ENCODE measurements at places on chromosomes 7 and 10. TPM values are rescaled to one million over a fixed set of nuclear protein-coding genes. Genes with fewer than 3 reads are reported as not detected.

DNA sequence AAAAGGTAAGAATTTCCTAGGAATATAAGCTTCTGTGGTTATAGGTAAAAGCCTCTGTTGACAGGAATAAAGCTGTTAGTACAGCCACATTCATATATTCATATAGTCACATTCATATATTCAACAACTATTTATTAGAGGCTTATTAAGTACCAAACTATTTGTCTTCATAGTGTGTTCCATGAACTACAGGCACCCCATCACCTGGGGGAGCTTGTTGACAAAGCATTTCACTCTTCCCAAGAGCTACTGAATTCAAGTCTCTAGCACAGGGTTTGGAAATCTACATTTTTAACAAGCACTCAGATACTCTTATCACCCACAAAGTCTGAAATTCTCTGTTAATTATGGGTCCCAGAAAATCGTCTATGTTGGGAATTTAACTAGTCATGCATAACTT lies 110.6 kb downstream of the RNLS start:
- H3K4me3 ChIP-seq, result no peak overlapping the region
- H3K27me3 ChIP-seq, result no peaks in the 10 kb centered on the region
- no peaks in the 10 kb centered on the region for H3K36me3 ChIP-seq
- DNase-seq, result no peak

- H3K36me3 ChIP-seq, result peaks cover 23% of the 10 kb centered on the region
- DNase-seq, result no peak
- no peaks in the 10 kb centered on the region for H3K4me1 ChIP-seq
- no peaks in the 10 kb centered on the region for H3K27me3 ChIP-seq
These were observed 172.6 kb downstream of the TPST1 start for GRCh38 chr7:66377714-66378113.

GRCh38 chr7:18623389-18623788 lies 127.8 kb downstream of the HDAC9 start:
- no peak for DNase-seq
- H3K27ac ChIP-seq, result no peak overlapping the region
- H3K4me3 ChIP-seq, result no peak overlapping the region
- H3K36me3 ChIP-seq, result no peaks in the 10 kb centered on the region

The CYP3A7 gene
- total RNA-seq, result not detected

- no peak for DNase-seq
- no peaks in the 10 kb centered on the region for H3K4me1 ChIP-seq
- H3K4me3 ChIP-seq, result no peak overlapping the region
- peaks cover 31% of the 10 kb centered on the region for H3K36me3 ChIP-seq
- no peak overlapping the region for H3K27ac ChIP-seq
These were observed 28.9 kb upstream of the DDC start for GRCh38 chr7:50594136-50594535.

DNA sequence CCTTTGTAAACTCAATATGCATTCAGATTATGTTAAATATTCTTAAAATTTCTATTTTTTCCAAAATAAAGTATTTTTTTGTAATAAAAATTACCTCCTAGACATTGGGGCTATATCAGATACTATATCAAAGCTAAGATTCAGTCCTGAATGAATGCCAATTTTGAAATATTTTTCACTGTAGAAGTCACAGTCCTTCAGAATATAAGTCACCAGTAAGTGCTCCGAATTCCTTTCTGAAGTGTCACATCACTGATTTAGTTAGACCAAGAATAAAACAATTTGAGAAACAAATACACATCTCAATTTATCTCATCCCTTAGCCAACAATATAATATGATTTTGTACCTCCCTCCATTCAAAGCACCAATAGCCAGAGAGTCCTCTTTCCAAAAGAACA lies 33.9 kb upstream of the GSAP start:
- H3K27ac ChIP-seq, result no peak overlapping the region
- H3K4me1 ChIP-seq, result peaks cover 9% of the 10 kb centered on the region
- H3K27me3 ChIP-seq, result no peaks in the 10 kb centered on the region
- H3K4me3 ChIP-seq, result no peak overlapping the region

DNA sequence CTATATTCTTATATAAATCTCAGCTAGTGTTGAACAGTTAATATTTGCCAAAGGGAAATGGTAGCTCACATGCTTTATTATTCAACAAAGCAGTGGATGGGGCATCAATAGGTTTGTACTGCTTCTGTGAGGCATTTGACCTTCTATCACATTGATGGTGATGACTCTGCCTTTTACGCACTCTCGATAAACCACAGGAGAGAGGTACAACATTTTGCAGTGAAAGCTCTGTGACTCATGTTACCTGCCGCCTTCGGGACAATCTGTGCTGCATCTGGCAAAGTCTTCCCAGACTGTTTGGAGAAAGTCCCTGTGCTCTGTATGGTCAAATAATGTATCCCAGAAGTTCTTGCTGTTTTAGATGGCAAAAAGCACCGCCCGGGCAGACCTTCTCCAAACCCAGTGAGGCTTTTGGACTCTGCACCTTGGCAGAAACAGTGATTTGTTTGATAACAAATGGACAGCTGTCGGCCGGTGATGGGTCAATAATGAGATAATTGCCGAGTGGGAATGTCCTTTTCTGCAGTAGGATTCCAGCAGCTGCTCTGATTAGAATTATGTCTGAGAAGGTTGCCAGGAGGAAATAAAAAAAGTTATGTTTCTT lies 61.0 kb downstream of the PLPP4 start:
- H3K27ac ChIP-seq, result no peak overlapping the region
- H3K4me3 ChIP-seq, result no peak overlapping the region

DNA sequence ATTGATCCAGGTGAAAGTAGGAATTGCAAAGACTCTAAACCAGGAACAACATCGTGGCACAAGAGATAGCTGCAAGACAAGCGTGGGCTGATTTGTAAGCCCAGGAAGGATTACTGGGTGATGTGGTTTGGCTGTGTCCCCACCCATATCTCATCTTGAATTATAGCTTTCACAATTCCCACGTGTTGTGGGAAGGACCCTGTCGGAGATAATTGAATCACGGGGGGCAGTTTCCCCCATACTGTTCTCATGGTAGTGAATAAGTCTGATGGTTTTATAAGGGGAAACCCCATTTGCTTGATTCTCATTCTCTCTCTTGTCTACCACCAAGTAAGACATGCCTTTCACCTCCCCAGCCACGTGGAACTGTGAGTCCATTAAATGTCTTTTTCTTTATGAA lies 59.5 kb downstream of the ST8SIA6 start:
- no peaks in the 10 kb centered on the region for H3K27me3 ChIP-seq
- no peak for DNase-seq
- no peak overlapping the region for H3K27ac ChIP-seq

GRCh38 chr10:48780341-48780740 lies 95.7 kb downstream of the WDFY4 start:
- H3K4me3 ChIP-seq, result no peak overlapping the region
- no peaks in the 10 kb centered on the region for H3K36me3 ChIP-seq
- no peak for DNase-seq
- no peaks in the 10 kb centered on the region for H3K4me1 ChIP-seq

- peaks cover 88% of the 10 kb centered on the region for H3K27me3 ChIP-seq
- DNase-seq, result no peak
- H3K27ac ChIP-seq, result no peak overlapping the region
- H3K36me3 ChIP-seq, result no peaks in the 10 kb centered on the region
- H3K4me3 ChIP-seq, result no peak overlapping the region
These were observed 8.1 kb downstream of the CNPY1 start for GRCh38 chr7:155538293-155538692.

DNA sequence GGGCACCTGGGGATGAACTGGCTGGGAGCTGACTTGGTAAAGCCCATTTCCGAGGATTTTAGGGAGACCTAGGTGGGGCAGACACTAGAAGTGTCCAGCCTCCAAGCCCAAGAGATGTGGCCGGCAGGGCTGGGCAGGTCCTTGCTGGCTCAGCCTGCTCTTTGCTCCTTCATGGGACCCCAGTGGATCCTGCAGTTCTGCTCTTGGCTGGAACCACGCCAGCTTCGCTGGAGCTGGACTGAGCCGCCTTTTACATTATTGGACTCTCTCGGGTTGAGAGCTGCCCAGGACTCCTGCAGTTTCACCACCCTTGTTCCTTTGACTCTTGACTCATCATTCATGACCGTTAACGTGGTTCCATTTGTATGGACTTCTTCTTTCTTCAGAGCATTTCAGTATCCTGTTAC lies 5.7 kb downstream of the PPIF start:
- no peak overlapping the region for H3K27ac ChIP-seq
- peaks cover 18% of the 10 kb centered on the region for H3K4me1 ChIP-seq
- H3K36me3 ChIP-seq, result peaks cover 68% of the 10 kb centered on the region

DNA sequence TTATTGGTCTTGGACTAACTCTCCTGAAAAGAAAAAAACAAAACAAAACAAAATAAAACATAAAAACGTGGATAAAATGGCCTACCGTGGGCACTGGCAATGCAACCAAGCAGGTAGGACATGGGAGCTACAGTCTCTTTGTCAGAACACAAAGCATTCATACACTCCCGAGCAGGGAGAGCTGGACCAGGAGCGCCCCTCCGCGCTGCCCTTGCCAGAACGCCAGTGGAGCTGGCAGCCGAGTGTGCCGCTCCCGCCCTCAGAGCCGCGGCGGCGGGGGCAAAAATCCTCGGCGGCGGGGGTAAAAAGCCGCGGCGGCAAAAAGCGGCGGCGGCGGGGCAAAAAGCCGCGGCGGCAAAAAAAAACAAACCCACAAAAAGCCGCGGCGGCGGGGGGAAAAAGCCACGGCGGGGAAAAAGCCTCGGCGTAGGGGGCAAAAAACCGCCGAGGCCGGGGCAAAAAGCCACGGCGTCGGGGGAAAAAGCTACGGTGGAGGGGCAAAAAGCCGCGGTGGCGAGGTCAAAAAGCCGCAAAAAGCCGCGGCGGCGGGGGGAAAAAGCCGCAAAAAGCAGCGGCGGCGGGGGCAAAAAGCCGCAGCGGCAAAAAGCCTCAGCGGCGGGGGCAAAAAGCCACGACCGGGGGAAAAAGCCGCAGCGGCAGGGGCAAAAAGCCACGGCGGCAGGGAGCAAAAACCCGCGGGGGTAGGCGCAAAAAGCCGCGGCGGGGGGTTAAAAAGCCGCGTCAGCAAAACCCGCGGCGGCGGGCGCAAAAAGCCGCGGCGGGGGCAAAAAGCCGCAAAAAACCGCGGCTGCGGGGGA lies 418.1 kb downstream of the ZNF716 start:
- peak overlapping the region; percentile 53 for H3K4me3 ChIP-seq
- H3K27ac ChIP-seq, result no peak overlapping the region
- no peaks in the 10 kb centered on the region for H3K36me3 ChIP-seq
- DNase-seq, result no peak
- H3K27me3 ChIP-seq, result peaks cover 28% of the 10 kb centered on the region
- peaks cover 17% of the 10 kb centered on the region for H3K4me1 ChIP-seq

- no peaks in the 10 kb centered on the region for H3K27me3 ChIP-seq
- H3K4me3 ChIP-seq, result no peak overlapping the region
- no peaks in the 10 kb centered on the region for H3K4me1 ChIP-seq
These were observed 136.5 kb upstream of the ETV1 start for GRCh38 chr7:14125998-14126397.

DNA sequence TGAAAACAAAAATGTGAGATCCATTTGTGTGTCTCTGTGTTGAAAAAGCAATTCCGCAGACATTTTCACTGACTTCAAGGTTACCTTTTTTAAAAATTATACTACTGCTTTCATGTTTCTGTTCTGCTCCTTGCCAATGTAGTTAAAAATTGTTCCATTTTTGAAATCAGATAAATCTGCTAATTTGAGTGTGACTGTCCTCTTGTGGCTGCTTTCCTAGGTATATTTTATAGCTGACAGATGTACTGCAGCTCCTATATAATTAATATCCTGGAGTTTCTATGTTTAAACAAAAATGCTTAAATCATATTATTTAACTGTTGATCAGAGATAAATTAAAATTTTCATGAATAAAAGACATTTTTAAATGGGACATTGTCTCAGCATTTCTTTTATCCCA lies 177.6 kb upstream of the LRRTM3 start:
- H3K36me3 ChIP-seq, result no peaks in the 10 kb centered on the region
- no peaks in the 10 kb centered on the region for H3K4me1 ChIP-seq
- H3K27ac ChIP-seq, result no peak overlapping the region
- no peak for DNase-seq
- H3K4me3 ChIP-seq, result no peak overlapping the region

The AVPI1 gene
- total RNA-seq, result 118 TPM

The UBE3C gene
- total RNA-seq, result 74.1 TPM

Data from suprapubic skin (tissue), 4 donors.